ENCODE measurements at places on chromosomes 6 and 20.

GRCh38 chr6:157050537-157051265, 272.6 kb downstream of the TMEM242 start:
- no peak for DNase-seq

- no peak for DNase-seq
These were observed 86.9 kb downstream of the COL21A1 start for GRCh38 chr6:56160489-56160888.

GRCh38 chr6:51094271-51094670, 275.6 kb downstream of the TFAP2B start:
- DNase-seq, result no peak

- DNase-seq, result no peak
These were observed 305.8 kb downstream of the CDH26 start for GRCh38 chr20:60263725-60264709.

- no peak for DNase-seq
These were observed 53.6 kb downstream of the JPH2 start for GRCh38 chr20:44133424-44133823.

GRCh38 chr20:63873477-63873971, 8.5 kb downstream of the TPD52L2 start:
- peak; percentile 97 for DNase-seq

GRCh38 chr20:5580940-5581708, 169.1 kb upstream of the SHLD1 start:
- no peak for DNase-seq

GRCh38 chr6:15077961-15078360, 167.9 kb upstream of the JARID2 start:
- no peak for DNase-seq

- DNase-seq, result no peak
These were observed 570.0 kb downstream of the TBC1D32 start for GRCh38 chr6:120764312-120764711.

DNA sequence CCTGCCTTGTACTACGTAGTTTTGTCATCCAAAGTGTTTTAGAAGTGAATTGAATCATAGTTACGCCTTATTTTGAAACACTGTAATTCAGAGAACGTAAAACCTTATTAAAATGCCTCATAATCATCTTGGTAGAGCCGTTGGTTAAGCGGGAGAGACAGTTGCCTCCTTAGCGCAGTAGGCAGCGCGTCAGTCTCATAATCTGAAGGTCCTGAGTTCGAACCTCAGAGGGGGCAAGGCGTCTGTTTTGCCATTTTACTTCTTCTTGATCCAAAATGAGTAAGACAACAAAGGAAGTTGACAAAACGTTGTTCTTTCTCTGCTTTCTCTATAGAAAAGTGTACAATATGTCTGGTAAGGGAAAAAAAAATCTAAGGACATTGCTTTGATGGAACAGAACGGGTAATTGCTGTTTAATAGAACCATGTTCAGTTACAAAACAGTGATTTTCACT, 20.7 kb upstream of the TRIM27 start:
- peak; percentile 78 for DNase-seq

DNA sequence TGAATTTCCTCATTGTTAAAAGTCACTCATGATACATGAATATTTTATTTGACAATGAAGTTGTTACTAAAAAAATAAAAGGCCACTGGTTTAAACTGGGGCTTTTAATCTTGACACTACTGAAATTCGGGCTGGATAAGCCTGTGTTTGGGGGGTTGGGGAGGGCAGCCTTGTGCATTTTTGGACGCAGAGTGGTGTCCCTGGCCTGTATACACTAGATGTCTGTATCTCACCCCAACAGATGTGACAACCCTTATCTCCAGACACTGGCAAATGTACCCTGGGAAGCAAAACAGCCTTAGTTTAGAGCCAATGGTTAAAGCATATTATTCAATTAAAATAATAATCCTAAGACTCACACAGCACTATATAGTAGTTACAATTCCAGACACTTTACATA, 24.8 kb downstream of the MAN1A1 start:
- DNase-seq, result no peak

- DNase-seq, result no peak
These were observed 16.1 kb upstream of the KIAA0408 start for GRCh38 chr6:127475135-127475822.

DNA sequence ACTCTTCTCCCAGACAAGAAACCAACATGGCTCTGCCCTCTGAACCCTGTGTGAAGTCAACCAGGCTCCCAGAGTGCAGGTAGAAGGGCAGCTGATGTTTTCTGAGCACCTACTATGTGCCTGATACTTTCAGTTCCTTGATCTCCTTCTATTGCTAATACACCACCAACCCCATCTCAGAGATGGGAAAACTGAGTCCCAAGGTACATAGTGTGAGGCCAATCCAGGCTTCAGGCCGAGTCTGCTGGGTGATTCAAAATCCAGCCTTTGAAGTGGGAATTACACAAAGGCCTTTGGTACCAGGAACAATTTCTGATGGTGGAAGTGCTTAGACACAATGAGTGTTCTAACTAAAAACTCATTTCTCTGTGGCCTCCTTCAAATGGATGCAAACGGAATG, 96.3 kb downstream of the NFATC2 start:
- no peak for DNase-seq

DNA sequence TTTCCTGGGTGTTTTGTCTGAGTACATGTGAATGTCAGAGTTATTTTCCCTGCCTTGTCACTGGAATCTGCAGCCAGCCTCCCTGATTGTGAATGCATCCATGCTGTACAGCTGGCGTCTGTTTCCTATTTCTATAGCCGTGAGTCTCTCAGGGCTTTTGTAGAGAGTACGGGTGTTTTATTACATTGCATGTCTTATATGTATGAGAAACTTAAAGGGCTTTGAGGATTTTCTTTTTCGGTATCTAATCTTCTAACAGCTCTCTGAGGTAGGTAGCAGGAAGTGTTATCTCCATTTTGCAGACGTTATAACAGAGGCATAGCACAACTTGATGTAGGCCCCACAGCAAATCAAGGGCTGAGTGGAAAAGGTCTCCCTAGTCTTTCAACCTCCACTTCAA, 272.9 kb downstream of the PRL start:
- DNase-seq, result no peak

GRCh38 chr6:158539413-158539812, 20.5 kb upstream of the TMEM181 start:
- DNase-seq, result no peak
